ENCODE measurements at places on chromosomes 16 and 17. TPM values are rescaled to one million over a fixed set of nuclear protein-coding genes. Genes with fewer than 3 reads are reported as not detected.

Gene PLEKHH3
- total RNA-seq = 1.2 TPM

- DNase-seq = no peak
Observed at GRCh38 chr17:20961586-20961985, 81.2 kb downstream of the USP22 start.

Gene PPP1R27
- total RNA-seq = not detected

Gene PLA2G10
- not detected for total RNA-seq

GRCh38 chr17:72502371-72503341 is 381.8 kb downstream of the SOX9 start:
- DNase-seq = no peak

GRCh38 chr17:28996554-28997096 is 9.2 kb downstream of the SEZ6 start:
- DNase-seq = no peak
